ENCODE measurements at places on chromosomes 6 and 20.

GRCh38 chr6:49341869-49342268, 121.2 kb downstream of the MMUT start:
- DNase-seq: no peak

GRCh38 chr6:23269436-23269835, 700.1 kb downstream of the HDGFL1 start:
- no peak for DNase-seq

GRCh38 chr6:36023996-36024795, at the start of gene SLC26A8:
TSS of gene SLC26A8 (minus strand) at chr6:36024641. CDS start at chr6:36019707, 4,934 bp downstream.
- no peak for DNase-seq

- DNase-seq: peak; percentile 72
Measured at GRCh38 chr20:14337400-14338171, at the start of gene FLRT3. TSS of gene FLRT3 (minus strand) at chr20:14337612. CDS start at chr20:14327506, 10,106 bp downstream.

- peak; percentile 11 for DNase-seq
Measured at GRCh38 chr6:147390909-147391536, 117.5 kb upstream of the SAMD5 start.

DNA sequence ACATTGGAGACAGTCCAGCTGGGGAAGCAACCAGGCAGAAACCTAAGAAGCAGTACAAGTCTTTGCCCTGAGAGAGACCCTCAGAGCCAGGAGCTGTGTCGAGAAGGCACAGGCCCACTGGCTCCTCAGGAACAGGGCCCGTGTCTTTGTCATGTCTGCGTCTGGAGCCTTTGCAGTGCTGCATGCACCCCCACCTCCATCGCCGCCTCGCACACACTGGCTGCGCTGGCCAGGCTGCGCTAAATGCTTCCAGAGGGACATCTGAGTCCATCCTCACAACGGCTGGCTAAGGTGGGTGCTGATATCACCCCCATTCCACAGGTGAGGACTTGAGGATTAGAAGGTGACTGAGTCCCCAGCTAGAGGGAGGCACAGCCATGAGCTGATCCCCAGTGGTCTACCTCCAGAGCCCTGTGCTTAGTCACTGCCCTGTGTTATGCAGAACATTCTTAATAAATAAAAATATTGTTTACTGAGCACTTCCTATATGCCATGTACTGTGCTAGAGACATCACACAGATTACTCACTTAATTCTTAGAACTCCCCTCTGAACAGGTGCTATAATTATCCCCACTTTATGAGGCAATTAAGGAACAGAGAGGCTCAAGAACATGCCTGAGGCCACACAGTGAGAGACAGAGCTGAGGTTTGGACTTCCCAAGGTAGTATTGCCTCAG, 27.6 kb downstream of the GABRR2 start:
- DNase-seq: no peak

DNA sequence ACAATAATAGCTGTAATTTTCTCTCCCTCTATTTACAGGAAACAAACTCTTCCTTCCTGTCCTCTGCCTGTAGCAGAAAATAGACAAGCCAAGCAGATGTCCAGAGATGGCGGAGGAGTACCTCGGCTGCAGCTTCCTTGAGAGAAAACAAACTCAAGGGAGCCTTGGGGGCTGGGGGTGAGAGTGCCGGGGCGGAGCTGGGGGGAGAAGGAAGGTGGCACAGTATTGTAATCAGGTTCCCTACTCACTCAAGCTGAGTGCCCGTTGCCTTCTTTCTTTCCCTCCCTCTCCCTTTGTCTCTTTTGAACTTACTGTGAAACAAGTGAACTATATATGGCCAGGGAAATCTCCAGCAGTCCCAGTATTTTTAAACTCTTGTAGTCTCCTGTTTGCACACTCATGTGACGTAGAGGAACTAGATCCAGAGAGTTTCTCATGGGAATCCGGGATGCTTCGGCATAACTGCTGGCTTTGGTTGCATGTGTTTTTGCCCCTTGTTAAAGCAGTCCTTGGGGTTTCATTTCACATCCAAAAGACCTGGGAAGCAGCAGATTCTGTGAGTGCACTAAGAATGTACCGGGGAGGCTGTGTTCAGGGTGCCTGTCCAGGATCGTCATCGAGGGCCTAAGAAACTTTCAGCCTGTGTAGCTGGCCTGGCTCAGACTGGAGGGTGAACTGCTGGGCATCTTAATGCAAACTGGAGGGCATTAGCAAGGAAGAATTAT, 44.6 kb upstream of the HDDC2 start:
- DNase-seq: no peak

GRCh38 chr6:156464100-156464878, 312.9 kb upstream of the ARID1B start:
- no peak for DNase-seq

- no peak for DNase-seq
Measured at GRCh38 chr6:161359618-161359945, 85.7 kb upstream of the AGPAT4 start.

- DNase-seq: no peak
Measured at GRCh38 chr6:108716801-108717791, 131.1 kb upstream of the ARMC2 start.

DNA sequence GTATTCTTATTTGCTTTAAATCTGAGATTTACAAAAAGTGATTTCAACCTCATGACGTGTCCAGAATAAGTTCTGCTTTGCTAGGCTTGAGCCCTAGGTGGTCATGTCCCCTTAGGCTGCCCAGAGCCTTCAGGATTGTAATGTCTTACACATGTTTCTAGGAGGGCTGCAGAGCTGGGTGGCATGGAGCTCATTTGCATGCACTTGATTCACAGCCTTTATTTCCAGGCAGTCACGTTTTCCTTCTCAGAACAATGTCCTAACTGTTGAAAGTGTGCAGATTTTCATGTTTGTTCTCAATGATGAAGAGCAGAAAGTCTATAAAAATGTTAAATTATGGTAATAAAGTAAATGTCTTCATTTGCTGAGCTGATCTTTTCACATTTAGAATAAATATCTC, 448.6 kb upstream of the SOX4 start:
- DNase-seq: peak; percentile 73

- DNase-seq: no peak
Measured at GRCh38 chr6:130076512-130076911, 58.1 kb downstream of the L3MBTL3 start.

GRCh38 chr20:54000262-54000661, 70.1 kb downstream of the BCAS1 start:
- DNase-seq: no peak

DNA sequence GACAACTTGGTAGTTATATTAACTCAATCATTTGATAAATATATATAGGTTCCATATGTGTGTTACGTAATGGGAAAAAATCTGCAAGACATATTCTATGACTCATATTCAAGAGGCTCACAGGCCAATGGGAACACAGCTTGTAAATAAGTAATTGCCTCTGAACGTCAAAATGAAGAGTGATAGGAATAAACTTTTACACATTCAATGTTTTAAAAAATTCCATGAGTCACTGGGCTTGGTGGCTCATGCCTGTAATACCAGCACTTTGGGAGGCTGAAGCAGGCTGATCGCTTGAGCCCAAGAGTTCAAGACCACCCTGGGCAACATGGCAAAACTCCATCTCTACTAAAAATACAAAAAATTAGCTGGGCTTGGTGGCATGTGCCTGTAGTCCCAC, 209.4 kb upstream of the MCHR2 start:
- DNase-seq: no peak

DNA sequence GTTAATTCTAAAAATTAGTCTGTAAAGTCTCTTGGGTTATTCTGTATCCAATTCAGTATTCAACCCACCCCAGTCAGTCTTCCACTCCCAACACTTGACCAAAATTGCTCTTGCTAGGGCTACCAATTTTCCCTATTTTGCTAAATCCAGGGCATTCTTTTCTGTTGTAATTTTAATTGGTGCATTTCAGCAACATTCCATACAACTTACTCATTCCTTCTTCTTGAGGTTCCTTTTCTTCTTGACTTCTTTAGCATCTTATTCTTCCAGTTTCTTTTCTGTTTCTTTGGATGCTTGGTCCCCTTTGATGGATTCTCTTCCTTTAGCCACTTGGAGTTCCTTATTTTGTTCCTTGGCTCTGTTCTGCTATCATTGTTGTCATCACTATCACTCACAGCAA, 11.2 kb upstream of the GRM1 start:
- DNase-seq: no peak

DNA sequence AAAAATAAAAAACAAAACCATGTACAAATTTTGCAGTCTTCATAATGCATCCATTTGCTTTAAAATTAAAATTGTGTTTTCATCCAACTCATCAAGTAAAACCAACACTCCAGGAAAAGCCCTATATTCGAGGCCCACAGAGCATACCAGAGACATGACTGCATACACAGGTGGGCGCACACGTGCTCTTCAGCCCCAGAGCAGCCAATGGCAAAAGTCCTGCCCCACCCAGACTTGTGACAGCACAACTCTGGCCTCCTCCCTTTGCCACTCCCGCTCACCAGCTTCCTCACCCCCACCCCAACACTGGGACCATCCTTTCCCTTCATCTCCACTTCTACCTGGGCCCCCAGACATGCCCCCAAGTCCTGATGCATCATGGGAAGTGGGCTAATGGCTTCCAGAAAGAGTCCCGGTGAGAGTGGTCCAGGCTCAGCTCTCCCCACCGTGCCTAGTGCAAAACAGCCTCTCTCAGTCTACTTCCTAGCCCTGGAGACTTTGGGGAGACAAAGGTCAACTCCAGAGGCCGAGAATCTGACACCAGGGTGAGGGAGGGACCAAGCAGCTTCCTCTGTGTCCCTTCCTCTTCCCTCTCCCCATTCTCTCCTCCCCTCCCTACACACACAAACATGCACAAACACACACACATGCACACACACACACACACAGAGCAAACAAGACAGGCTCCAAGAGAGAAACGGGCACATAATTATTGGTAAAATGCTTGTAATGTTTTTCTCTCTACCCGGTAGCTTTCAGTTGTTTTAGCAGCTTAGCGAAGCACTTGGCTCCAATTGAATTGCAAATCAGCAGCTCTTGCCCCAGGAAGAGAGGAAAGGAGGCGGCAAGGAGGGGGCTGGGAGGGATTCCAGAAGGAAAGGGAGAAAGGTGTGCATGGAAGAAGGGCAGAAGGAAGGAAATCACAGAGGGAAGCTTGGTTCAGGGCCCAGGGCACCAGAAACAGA, 14.3 kb downstream of the GRM4 start:
- DNase-seq: no peak

DNA sequence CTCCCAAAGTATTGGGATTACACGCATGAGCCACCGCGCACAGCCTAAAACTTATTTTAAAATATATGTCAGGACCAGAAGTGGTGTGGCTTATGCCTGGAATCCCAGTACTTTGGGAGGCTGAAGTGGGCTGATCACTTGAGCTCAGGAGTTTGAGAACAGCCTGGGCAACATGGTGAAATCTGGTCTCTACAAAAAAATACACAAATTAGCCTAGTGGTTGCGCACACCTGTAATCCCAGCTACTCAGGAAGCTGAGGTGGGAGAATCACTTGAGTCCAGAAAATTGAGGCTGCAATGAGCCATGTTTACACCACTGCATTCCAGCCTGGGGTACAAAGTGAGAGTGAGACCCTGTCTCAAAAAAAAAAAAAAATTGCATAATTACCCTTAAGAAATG, 13.7 kb downstream of the PXT1 start:
- DNase-seq: no peak

- DNase-seq: no peak
Measured at GRCh38 chr20:61391812-61392520, 139.9 kb downstream of the CDH4 start.

GRCh38 chr6:126054802-126055201, 68.5 kb downstream of the TRMT11 start:
- DNase-seq: no peak

GRCh38 chr6:85712346-85712745, 69.7 kb upstream of the SYNCRIP start:
- DNase-seq: no peak

- no peak for DNase-seq
Measured at GRCh38 chr20:32510120-32510600, 75.0 kb downstream of the NOL4L start.

- DNase-seq: no peak
Measured at GRCh38 chr20:63290136-63290676, 2.8 kb upstream of the COL20A1 start.

DNA sequence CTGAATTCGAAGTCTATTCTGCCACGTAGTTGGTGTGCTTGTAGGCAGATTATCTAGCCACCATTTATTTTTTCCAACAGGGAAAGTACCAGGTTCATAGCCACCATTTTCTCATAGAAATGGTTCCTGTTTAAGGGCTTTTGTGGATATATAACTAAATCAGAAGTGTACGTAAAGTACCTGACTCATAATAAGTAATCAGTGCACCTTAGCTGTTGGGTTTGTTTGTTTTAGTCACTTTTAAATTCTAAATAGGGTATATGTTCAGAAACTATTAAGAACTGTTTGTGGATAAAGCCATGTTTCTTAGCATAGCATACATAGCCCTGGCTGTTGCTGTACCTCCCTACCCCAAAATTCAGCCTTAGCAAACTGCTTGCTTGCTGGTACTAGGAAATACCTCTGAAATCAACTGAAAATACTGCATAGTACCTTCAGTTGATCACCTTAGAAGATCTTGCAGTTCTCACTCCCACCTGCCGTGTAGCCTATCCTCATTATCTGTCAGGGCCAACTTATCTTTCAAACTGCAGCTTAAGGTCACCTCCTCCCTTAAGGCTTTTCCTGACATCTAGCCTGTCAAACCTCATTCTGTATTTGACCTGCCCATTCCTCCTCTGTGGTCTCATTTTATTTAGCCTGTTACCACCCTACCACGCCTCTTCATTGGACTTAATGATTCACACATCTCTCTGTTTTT, 44.6 kb upstream of the COL10A1 start:
- DNase-seq: no peak

DNA sequence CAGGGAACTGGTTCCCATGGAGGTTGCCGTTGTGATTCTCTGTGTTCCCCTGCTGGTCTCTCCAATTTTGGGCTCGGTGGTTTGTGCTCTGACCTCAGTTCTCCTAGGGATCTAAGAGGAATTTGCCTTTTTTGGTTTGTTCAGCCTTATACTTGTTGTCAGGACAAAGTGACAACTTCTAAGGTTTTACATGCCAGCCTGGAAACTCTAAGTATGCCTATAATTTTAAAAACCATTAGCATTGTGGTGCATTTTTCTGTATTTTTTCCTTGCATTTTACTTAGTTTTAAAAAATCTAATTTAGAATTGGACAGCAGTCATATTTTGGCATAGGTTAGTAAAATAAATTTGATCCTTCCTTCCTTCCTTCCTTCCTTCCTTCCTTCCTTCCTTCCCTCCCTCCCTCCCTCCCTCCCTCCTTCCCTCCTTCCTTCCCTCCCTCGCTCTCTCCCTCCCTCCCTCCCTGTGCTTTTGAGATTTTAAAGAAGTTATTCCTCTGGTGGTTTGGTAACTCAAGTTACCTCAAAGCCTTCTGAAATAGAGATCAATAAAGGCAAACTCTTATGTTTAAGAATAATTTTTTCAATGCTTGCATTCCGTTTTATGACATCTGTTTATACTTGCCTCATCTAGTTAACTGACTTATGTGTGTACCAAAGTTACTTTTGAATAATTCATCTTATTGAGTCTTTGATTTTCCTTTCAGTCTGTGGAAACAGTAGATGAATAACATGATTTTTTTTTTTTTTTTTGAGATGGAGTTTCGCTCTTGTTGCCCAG, 141.3 kb upstream of the RGS17 start:
- DNase-seq: no peak
